ENCODE measurements at places on chromosomes 2 and 18.

DNA sequence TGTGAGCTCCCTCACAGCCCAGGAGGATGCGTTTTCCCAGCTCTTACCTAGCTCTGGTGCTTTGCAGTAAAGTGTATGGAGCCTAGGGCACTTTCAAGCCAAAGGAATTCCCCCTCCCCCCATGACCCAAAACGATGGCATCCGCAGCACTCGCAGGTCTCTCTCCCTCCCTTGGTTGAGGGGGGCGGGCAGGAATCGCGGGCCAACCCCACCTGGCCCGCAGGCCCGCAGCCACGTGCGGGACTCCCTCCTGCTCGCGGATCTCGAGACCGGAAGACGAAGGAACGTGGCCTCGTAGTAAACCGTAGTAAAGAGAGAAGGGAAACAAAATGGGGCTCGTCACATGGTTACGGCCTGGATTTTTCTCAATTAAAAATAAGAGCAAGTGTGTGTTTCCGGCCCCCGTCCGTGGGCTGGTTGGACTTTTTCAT is 8.5 kb downstream of the IRS1 start:
- peak; percentile 81 for DNase-seq

- no peak for DNase-seq
Observed at GRCh38 chr2:17680119-17680518, 73.5 kb downstream of the SMC6 start.

DNA sequence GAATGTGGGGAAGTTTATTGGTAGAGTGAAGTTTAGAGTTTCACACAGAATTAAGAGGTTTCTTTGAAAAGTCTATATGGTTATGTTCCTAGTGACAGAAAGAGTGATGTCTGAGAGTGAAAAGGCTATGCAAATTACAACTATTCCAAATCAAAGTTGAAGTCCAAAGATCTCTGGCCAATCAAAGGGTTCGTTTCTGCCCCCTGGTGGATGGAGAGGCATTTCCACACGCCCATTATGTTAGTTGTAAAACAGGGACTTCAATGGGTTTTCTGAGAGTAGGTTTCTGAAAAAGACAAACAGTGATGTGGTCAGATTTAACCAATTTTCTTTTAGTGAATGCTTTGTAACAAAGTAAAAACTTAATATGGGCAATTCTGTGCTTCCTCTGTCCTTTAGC is 441.5 kb upstream of the POU3F3 start:
- DNase-seq = no peak

DNA sequence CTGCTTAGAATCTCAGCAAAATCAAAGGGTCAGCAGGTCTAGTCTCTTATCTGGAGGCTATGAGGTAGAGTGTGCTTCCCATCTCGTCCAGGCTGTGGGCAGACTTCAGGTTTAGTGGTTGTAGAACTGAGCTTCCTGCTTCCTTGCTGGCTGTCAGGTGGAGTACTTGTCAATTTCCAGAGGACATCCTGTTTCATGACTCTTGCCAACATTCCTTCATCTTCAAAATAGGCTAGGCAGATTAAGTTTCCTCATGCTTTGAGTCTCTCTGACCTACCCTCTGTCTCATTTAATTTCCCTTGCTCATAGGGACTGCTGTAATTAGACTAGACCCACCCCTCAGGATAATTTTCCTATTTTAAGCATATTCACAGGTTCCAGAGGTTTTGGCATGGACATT is 562.6 kb downstream of the SPAG16 start:
- no peak for DNase-seq

DNA sequence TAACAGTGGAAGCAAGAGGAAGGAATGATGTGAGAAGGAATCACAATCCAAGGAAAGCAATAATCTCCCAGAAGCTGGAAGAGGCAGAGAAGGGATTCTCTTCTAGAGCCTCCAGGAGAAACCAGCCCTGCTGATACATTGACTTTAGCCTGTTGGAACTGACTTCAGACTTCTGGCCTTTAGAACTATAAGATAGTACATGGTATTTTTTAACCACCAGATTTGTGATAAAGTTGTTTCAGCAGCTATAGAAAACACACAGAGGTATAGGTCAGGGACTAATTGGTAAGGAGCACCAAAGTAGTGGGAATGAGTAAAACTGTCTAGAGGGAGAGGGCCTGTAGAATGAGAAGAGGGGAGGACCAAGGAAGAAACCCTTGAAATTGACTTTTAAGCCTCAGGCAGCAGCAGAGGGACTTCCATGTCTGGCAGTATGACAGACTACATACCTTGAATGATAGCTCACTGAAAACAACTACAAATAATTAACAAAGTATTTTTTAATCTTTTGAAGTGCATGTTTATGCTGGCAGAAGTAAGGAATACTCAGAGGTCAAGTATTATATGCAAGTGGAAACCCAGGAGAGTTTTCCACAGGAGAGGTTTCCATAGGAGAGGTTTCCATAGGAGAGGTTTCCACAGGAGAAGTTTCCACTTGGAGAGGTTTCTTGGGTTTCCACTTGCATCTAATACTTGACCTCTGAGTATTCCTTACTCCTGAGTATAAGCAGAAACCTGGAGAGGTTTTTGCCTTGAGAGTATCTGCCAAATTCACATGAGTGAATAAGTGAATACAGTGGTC is 33.8 kb upstream of the TMEM17 start:
- DNase-seq = no peak

GRCh38 chr2:54041135-54041534 is 70.3 kb upstream of the PSME4 start:
- peak; percentile 26 for DNase-seq

DNA sequence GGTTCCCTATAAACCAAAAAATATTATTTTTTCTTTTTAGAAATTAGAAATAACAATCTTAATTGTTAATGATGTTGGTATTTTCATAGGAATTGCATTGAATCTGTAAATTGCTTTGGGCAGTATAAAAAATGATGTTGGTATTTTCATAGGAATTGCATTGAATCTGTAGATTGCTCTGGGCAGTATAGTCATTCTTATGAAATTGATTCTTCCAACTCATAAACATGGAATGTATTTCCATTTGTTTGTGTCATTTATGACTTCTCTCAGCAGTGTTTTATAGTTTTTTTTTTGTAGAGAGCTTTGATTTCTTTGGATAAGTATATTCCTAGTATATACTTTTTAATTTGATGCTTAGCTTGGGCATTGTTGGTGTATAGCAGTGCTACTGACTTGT is 82.0 kb upstream of the NT5C1B start:
- DNase-seq = no peak

GRCh38 chr2:63792530-63792929 is 49.2 kb upstream of the UGP2 start:
- DNase-seq = no peak

GRCh38 chr2:154425994-154426393 is 272.5 kb upstream of the KCNJ3 start:
- no peak for DNase-seq

- no peak for DNase-seq
Observed at GRCh38 chr2:239155806-239156480, 244.9 kb downstream of the HDAC4 start.

- peak; percentile 42 for DNase-seq
Observed at GRCh38 chr2:196337208-196337953, 166.0 kb upstream of the STK17B start.

DNA sequence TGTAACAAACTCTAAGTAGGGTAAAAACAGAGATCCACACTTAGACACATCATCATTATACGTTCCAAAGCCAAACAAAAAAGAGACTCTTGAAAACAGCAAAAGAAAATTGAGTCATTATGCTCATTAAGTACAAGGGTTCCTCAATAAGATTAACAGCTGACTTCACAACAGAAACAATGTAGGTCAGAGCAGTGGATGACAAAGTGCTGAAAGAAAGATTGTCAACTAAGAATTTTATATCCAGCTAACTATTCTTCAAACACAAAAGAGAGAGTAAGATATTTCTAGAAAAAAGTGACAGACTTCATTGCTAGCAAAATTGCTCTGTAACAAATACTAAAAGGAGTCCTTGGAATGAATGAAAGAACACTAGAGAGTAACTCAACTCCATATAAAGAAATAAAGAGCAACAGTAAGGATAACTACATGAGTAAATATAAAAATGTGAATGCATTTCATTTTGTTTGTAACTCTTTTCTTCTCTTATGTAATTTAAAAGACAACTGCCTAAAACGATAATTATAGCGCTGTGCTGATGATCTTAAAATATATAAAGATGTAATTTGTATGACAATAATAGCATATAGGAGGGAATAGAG is 23.8 kb upstream of the DNER start:
- DNase-seq = no peak

DNA sequence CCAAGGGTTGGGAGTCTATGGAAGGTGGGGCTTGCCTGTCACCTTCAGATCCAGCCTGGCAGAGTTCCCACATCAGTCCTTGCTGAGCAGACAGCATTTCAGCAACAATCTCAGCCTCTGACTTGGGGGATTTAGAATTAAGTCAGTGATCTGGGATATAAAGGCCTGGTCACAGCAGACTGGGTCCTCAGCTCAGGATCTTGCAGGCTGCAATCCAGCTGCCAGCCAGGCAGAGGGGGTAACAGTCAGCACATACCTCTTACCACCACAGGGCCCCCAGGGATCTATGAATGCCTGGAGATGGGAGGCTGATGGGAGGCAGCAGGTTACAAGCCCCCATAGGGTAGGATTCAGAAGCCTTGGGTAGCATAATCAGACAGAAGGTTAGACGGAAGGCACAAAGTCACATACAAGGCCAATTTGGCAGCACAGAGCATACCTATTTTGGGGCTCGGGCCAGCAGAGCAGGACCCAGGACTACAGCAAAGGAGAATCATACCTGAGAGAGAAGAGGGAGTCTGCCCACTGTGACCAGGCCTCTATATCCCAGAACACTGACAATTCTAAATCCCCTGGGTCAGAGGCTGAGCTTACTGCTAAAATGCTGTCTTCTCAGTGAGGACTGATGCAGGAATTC is 163.5 kb downstream of the MTCL1 start:
- DNase-seq = no peak

DNA sequence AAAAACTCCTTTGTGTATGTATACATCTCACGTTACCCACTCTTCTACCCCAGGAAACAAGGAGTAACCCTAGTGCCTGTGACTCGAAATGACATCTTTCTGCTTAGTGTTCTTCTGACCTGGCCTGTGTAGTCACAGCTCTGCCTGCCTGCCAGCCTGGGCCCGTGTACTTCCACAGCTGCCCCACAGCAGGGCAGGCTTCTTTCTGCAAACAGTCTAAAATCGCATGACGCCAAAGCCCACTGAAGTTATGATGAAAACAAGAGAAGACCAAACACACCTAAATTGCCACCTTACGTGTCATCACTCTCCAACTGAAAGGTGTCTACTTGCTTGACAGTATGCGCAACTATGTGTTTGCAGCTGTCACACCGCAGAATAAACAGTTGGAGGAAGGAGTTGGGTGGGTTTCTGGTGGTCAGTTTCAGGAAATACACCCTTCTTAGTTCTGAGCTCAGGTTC is 1.5 kb downstream of the GAREM1 start:
- DNase-seq = no peak

DNA sequence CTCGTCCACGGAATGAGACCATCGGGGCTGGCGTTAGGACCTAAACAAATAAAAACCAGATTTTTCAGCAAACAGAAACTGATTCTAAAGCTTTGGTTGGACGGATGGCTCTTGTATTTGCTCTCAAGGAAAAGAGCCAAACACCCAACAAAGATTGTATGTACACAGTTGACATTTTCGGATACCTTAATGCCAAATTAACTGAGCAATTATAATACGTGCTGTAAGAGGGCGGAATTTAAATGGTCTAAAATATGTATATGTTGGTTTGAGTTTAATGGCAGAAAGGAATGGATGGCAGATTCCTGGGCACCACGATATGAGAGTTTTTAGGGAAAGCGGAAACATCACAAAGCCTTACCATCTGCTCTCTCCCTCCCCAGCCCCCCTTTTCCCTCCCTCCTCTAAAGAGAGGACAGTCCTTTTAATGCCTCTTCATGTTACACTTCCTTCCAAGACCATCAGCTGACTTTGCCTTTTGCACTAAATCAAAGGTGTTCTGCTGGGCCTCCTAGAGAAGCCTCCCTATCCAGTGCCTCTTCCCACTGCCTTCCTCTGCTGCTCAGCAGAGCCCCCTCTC is 33.3 kb downstream of the STAT1 start:
- DNase-seq = no peak

DNA sequence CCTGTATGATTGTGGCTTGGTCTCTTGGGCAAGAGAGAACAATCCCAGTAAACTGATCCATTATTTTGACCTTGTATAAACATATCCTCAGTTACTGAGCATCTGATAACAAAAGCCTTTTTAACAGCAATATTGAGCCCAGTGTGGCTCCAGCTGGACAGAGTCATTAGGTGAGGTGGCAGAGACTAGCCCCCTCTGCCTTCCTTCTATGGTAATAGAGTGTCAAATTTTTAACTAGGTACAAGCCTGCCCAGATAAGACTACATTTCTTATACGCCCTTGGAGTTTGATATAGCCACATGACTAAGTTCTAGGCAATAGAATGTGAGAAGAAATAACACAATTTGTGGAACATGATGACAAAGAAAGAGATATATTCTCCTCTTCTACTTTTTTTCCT is 56.2 kb downstream of the HNMT start:
- no peak for DNase-seq

GRCh38 chr18:50061876-50062517 is 132.9 kb downstream of the MYO5B start:
- DNase-seq = no peak

DNA sequence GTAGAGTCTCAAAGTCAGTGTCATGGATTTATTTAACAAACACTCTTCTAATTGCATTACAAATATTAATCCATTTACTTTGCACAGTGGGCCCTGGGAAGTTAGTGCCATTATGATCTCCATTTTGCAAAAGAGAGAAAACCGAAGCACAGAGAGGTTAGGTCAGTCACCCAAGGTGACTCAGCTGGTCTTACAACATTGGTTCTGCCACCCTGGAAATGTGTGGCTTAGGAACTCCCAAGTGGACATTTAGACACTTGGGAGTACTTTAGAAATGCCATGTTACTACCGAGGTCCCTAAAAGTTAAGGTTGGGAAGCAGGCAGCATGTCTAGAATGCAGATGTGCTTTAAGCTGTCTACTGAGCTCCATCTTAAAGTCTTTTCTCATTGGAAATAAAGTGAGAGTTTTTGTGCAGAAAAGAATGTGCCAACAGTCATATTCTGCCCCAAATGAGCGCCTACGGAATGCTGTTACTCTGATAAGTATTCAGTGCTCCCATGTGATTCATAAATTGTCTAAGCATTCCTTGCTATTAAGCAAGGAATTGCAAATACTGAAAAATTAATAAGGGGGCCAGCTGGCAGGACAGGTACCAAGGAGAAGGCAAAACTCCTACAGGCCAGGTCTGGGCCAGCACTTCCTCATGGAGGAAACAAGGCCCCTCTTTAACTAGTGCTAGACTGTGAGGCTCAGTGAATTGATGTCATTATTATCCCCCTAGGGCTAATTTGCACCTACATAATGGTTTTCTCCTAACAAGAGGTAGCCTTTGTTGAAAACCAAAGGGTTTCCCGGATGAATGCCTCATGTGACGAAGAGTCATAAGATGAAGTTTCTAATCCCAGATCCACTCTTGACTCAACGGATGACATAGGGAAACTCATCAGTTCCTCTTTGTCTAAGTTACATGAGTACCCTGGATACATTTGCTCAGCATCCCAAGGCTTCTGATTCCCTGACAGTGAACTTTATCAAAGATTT is 16.3 kb downstream of the NRP2 start:
- no peak for DNase-seq

Measured in CD4-positive, alpha-beta T cell treated with Interleukin-10 for 1 hour (primary cell).